ENCODE measurements at places on chromosomes 2 and 18. TPM values are rescaled to one million over a fixed set of nuclear protein-coding genes. Genes with fewer than 3 reads are reported as not detected.

SPC25 gene
- 60.9 TPM for polyA plus RNA-seq

TMEFF2 gene
- polyA plus RNA-seq: not detected

MAPK4 gene
- not detected for polyA plus RNA-seq

TMEM37 gene
- 0.64 TPM for polyA plus RNA-seq

RESP18 gene
- not detected for polyA plus RNA-seq

DNA sequence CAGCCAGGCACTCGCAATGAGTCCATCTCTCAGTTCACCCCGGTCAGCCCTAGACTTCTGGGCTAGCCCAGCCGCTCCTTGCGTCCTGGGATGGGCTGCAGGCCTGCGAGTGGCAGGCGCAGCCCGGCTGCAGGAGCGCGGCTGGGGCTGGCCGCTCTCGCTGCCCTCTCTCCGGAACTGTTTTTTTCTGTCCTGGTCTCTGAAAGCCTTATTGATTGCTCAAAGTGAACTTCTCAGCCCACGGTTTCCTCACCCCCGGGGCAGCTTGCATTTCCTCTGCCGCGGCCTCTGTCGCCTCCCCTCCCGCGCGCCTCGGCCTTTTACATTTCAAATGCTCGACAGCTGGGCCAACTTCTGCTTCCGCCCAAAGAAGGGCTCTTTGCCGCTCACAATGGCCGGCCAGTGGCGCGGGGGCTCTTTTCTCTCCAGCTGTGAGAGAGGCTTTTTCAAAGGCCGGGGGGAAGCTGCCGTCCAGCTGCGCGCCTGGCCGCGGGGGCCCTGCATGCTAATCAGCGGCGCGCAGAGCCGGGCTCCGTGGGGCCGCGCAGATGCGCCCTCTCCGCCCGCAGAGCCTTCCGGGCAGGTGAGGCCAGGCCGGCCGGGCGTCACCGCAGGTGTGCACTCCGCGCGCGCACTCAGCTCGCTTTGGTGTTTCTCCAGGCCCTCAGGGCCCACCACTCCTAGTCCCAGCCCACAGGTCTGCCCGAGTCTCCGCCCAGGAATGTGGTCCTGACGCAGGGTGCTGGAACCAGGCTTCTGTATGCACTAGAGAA is 513.8 kb downstream of the RNF144A start:
- DNase-seq: no peak

GRCh38 chr2:232336981-232337720 is 41.4 kb upstream of the ALPP start:
- no peak for DNase-seq

DNA sequence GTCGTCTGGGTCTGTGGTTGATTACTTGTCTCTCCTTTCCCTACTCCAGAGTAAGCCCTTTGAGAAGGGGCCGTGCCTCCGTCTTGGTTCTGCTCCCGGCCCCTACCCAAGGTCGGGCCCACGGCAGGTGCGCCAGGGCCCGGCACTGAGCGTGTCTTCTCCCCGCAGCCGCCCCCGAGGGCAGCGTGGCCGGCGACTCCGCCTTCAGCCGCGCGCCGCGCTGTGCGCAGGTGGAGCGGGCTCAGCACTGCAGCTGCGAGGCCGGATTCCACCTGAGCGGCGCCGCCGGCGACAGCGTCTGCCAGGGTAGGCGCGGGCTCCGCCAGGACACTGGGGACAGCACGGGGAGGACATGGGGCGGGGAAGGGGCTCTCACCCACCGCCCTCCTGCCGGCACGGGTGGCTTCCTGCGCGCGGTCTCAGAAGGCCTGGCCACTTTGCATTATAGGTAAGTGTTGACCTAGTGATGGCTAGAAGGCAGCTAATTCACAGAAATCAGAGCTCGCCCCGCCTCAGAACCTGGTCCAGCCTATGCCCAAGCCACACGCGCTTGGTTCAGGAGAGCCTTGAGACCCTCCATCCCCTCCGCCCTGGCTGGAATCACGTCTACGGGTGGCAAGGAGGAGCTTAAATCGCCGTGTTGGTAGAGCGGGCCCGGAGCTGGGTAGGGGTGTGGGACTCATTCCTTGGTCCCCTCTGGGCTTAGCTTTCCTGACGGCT is 43.5 kb downstream of the FBLN7 start:
- no peak for DNase-seq
